ENCODE measurements at places on chromosomes 5 and 9. TPM values are rescaled to one million over a fixed set of nuclear protein-coding genes. Genes with fewer than 3 reads are reported as not detected.

SPAAR gene
- total RNA-seq, result 7.5 TPM

CACFD1 gene
- total RNA-seq, result 4.2 TPM

HACD4 gene
- total RNA-seq, result 0.36 TPM

OR1Q1 gene
- not detected for total RNA-seq

FAM221B gene
- total RNA-seq, result not detected

GAPVD1 gene
- 22.4 TPM for total RNA-seq

PCDHB4 gene
- total RNA-seq, result 0.18 TPM

ZDHHC11B gene
- total RNA-seq, result not detected

TPD52L3 gene
- not detected for total RNA-seq

ZNG1A gene
- total RNA-seq, result 25.9 TPM

SMIM33 gene
- total RNA-seq, result not detected

PRDM9 gene
- total RNA-seq, result not detected

GLRA1 gene
- total RNA-seq, result not detected

SHISAL2B gene
- not detected for total RNA-seq

WDR31 gene
- total RNA-seq, result 0.49 TPM

TRUB2 gene
- 15.9 TPM for total RNA-seq

RNF183 gene
- not detected for total RNA-seq

LPAR1 gene
- 57.3 TPM for total RNA-seq

GABRG2 gene
- total RNA-seq, result not detected

ADCY2 gene
- not detected for total RNA-seq

SH2D3C gene
- total RNA-seq, result 2.6 TPM

CDKN2B-AS1 gene
- total RNA-seq, result 0.18 TPM

GAPT gene
- not detected for total RNA-seq

PRR16 gene
- total RNA-seq, result 11.9 TPM

PROB1 gene
- total RNA-seq, result 1.5 TPM

SPATA31A3 gene
- not detected for total RNA-seq

SLC12A7 gene
- 14.3 TPM for total RNA-seq

GRXCR2 gene
- not detected for total RNA-seq

MCTP1 gene
- total RNA-seq, result 0.18 TPM

NPR3 gene
- 21.8 TPM for total RNA-seq

ANKRD34B gene
- not detected for total RNA-seq

CACNA1B gene
- total RNA-seq, result not detected

CENPP gene
- 0.36 TPM for total RNA-seq

FBP2 gene
- total RNA-seq, result not detected

FOXD4L3 gene
- total RNA-seq, result not detected

PRELID2 gene
- 2.9 TPM for total RNA-seq

PPP2R2B gene
- not detected for total RNA-seq

PTGR1 gene
- total RNA-seq, result 90.4 TPM

SPATA24 gene
- 6.8 TPM for total RNA-seq

WDR70 gene
- 10.7 TPM for total RNA-seq

CCL27 gene
- total RNA-seq, result not detected

CSF2 gene
- total RNA-seq, result 2.3 TPM

PTGES gene
- 1.1 TPM for total RNA-seq

OTULIN gene
- 19.6 TPM for total RNA-seq

AGXT2 gene
- not detected for total RNA-seq

FAM78A gene
- 0.90 TPM for total RNA-seq

FCHO2 gene
- 7.4 TPM for total RNA-seq

ADGRD2 gene
- not detected for total RNA-seq

CCNJL gene
- 0.16 TPM for total RNA-seq

CAVIN4 gene
- not detected for total RNA-seq

AHRR gene
- total RNA-seq, result 16.4 TPM

DUSP1 gene
- total RNA-seq, result 575 TPM
